Lung (tissue), 17 donors: ENCODE measurements at places on chromosomes 1 and 21.

DNA sequence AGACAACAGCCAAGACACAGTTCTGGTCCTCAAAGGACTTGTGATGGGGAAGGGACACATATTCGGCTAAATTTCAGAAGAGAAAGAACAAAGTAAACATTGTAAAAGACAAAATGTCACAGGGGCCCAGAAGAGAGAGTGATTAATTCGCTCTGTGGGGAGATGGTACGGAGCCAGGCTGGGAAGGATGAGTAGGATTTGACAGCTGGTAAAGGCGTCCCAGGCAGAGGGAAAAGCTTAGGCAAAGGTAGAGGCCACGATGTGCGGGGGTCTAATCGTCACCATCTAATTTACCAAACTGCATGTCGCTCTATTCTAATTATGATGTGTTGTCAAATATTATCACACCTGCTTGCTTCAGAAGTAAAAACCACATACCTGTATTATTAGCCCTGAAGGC, 17.3 kb upstream of the EFNA1 start:
- no peak for DNase-seq

- DNase-seq, result no peak
These were observed 205.0 kb downstream of the PDE4B start for GRCh38 chr1:65997693-65998092.

DNA sequence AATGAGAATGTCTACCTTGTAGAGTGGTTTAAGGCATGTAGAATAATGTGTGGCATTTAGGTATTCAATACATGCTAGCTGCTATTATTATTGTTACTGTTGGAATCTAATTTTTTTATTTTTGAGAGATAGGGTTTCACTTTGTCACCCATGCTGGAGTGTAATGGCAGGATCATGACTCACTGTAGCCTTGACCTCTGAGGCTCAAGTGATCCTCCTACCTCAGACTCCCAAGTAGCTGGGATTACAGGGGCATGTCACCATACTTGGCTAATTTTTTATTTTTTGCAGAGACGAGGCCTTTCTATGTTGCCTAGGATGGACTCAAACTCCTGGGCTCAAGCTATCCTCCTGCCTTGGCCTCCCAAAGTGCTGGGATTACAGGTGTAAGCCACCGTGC, 61.9 kb downstream of the EPB41 start:
- DNase-seq, result no peak

- DNase-seq, result no peak
These were observed 1.5 kb downstream of the SIM2 start for GRCh38 chr21:36700295-36700970.

DNA sequence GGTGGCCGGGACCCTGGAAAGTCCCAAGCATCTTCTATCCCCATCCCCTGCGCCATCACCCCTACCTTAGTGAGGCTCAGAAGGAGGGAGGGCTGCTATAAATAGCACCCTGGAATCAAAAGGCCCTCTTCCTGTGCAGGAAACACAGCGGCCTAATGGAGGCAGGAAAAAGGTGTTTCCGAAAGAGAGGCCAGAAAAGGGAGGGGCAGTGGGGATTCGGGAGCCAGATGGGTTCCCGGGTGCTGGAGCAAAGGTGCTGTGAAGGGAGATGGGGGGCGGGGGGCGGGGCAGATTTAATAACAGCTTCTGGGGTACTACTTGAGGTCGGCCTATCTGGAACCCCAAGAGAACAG, 16.6 kb downstream of the NAV1 start:
- peak; percentile 11 for DNase-seq

DNA sequence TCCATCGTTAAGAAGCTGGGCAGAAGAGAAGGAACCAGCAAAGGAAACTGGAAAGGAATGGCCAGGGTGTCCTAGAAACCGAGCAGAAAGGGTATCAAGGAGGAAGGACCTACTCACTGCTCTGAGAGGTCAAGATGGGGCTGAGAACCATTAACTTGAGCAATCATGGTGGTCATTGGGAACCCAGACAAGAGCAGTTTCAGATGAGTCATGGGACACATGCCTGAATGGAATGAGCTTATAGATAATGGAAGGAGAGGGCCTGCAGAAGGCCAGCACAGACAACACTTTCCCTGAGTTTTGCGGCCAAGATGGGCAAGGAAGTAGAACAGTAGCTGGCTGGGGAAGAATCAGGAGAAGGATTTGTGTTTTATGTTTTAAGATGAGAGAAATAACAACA, 383.2 kb downstream of the KIF26B start:
- no peak for DNase-seq

DNA sequence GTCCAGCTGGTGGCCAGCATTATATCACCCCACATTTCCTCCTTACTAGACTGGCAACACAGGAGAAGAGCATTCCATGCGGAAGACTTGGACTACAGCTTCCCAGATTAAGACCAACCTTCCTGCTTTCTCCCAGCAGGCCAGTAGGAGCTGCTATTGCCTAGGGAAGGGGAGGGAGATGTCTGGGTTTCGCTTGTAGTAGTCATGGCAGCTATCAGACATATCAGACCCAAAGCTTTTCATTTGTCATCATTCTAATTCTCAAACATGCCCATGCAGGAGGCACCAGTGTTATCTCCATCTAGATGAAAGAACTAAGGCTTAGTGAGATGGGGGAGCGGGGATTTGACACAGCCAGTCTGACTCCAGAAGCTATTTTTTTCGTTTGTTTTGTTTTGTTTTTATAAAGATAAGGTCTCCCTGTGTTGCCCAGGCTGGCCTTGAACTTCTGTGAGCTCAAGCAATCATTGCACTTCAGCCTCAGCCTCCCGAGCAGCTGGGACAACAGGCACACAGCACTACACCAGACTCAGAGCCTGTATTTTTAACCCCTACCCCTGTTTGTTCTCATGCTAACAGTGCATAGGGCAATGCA, 4.5 kb downstream of the PLA2G2A start:
- peak; percentile 63 for DNase-seq

DNA sequence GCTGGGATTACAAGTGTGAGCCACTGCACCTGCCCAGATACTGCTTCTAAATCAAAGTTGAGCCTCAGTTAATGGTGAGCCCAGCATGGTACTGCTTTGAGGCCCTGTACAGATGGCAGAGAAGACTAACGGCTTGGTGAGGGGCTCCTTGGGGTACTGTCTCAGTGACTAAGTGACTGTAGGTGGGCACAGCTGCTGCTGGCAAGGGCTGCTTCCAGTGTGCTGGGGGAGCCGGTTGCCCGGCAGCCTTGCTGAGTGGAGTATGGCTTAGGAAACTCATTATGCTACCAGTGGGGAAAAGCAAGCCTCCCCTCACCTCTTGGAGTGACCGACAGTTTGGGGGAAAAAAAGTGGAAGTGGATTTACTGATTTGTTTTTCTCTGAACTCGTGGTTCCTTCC, 23.6 kb upstream of the ARHGEF10L start:
- DNase-seq, result no peak

- no peak for DNase-seq
These were observed 820.3 kb downstream of the USP25 start for GRCh38 chr21:16550118-16550517.

GRCh38 chr1:22236900-22237299, 94.0 kb upstream of the WNT4 start:
- no peak for DNase-seq

DNA sequence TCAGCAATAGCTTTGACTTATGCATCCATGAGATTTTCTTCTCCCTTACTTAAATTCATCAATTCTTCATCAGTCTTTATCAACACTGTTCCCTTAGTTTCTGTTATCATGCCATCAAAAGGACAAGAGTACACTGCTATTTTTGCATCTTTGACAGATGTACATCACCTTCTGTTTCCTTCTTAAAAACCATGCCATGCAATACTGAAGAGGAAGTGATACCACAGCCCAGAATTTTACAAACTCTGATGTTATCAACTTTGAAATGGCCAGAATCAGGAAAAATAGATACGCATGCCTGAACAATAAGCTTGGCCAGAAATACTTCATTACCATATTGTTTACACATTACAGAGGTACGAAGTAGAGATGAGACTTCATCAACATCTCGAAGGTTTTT, 21.1 kb downstream of the FMO5 start:
- DNase-seq, result no peak

DNA sequence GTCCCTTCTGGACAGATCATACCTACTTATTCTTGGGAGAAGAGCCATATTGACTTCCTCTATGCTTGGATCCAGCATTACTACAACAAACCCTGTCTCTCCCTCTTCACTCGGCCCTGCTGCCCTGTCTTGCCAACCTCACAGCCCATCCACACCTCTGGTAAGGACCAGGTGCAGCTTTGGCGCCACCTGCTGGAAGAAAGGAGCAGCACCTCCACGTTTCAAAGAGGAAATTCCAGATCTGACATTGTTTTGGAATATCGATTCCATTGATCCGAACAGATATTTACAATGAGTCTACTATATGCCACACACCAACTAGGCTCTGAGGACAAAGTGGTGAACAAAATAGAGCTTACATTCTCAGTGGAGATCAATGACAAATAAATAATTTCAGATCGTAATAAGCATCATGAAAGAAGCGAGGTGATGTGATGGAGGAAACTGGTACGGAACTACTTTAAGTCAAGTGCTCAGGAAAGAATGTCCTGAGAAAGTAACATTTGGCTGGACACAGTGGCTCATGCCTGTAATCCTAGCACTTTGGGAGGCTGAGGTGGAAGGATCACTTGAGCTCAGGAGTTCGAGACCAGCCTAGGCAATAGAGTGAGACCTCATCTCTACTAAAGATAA, 18.7 kb downstream of the MFSD2A start:
- peak; percentile 69 for DNase-seq

GRCh38 chr1:180954005-180954800, 41.5 kb downstream of the KIAA1614 start:
- peak; percentile 83 for DNase-seq

DNA sequence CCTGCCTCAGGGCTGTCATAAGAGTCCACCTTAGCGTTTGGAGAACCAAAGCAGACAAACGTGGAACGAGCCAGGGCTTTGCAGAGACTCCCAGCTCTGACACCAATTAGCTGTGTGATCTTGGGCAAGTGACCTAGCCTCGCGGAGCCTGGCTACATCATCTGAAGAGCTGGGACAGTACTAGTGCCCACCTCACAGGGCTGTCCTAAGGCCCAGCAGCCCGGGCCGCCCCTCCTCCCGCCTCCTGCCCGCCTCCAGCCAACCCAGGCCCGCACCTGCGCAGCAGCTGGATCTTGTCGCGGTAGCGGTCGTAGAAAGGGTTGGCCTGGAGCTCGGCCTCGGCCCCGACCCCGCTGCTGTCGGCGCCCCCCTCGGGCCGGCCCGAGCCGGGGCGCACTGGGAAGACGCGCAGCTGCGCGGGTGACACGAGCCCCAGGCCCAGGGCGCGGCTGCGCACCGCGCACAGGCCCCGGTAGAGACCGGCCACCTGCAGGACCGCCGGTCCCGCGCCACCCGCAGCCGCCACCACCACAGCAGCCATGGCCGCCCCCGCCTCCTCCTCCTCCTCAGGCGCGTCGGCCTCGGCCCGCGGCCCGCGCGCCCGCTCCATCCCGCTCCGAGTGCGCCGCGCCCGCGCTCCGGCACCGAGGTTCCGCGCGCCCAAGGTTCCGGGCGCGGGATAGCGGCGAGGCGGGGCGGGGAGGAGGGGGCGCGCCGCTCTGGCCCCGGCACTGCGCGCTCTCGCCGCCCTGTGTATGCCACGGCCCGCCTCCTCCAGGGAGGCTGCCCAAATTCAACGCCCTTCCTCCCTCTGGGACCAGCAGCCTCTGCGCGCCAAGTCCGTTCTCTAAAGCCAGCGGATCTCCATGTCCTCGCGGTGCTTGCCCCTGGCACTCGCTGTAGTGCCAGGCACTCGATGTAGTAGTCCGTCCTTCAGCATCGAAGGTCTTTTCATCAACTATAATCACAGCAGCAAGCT, at the start of gene ATPAF1:
TSS of gene ATPAF1 (minus strand) at position 583 of the 979 bp plus-strand sequence. CDS start at position 541, 42 bp downstream.
- DNase-seq, result peak; percentile 79
